Activated CD8-positive, alpha-beta memory T cell treated with anti-CD3 and anti-CD28 coated beads for 1 hour (primary cell): ENCODE measurements at places on chromosomes 2 and 18.

- no peak for DNase-seq
Measured at GRCh38 chr2:63035660-63036059, 15.0 kb upstream of the OTX1 start.

GRCh38 chr2:176680916-176681516, 411.8 kb downstream of the MTX2 start:
- no peak for DNase-seq

DNA sequence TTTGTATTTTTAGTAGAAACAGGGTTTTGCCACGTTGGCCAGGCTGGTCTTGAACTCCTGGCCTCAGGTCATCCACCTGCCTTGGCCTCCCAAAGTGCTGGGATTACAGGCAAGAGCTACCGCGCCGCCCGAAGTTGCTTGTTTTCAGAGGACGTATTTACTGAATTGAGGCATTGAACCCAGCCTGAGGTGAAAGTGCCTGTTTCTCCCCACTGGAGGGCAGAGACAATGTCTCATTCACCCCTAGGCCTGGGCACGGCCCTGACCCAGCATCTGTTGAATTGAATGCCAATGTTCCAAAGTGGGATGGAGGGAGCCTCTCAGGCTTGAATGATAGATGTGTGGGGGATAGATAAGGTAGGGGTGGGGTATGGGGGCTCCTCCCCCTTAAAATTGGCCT, 4.5 kb upstream of the TMBIM1 start:
- no peak for DNase-seq

GRCh38 chr2:174628528-174629169, 31.0 kb upstream of the WIPF1 start:
- no peak for DNase-seq

DNA sequence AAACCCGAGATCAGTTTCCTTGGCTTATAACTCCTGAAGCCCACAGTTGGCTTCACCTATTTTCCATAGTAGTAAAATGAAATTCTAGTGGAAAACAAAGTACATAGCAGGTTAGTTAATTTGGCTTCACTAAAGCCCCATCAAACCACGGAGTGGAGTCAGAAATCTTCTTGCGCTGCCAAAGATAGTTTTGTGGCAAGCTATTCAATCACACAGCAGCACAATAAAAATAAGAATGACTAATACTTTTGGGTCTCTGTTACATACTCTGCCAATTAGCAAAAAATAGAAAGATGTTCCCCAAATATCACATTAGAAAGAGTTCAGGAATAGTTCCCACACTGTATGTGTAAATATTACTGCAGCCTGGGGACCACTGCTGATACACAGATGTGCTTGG, 175.2 kb upstream of the NOL4 start:
- no peak for DNase-seq

GRCh38 chr2:168234407-168235085, 12.8 kb downstream of the STK39 start:
- no peak for DNase-seq

DNA sequence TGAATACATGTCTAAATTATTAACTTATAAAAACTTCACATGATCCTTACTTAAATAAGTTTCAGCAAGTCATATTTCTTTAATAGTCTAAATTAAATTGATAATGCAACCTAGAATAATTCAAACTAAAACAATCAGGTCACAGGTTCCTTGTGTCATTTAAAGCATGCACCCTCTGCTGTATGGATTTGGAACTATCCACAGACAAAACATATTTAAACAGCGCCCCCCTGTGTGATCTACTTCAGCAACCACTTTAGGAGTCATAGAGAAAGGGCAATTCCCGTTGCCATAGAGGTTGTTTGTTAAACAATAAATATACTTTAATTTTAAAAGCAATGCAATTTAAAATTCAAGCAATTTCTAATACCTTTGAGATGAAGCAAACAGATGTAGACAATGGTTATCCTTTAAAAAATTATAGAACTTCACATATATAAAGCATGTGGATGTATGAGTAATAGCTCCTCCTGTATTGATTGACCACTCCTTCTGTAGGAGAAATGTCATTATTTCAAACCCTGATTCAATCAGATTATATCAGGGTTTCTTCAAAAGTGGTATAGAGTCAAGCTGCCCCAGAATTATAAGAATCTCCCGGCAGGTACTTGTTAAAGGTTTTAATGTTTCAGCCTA, 21.2 kb downstream of the GRB14 start:
- DNase-seq: no peak
